NCI-H1417 (cell line): ENCODE measurements at places on chromosomes 11 and 22.
A peak's percentile ranks its signal among the peaks of the same experiment; 100 is the strongest.

DNA sequence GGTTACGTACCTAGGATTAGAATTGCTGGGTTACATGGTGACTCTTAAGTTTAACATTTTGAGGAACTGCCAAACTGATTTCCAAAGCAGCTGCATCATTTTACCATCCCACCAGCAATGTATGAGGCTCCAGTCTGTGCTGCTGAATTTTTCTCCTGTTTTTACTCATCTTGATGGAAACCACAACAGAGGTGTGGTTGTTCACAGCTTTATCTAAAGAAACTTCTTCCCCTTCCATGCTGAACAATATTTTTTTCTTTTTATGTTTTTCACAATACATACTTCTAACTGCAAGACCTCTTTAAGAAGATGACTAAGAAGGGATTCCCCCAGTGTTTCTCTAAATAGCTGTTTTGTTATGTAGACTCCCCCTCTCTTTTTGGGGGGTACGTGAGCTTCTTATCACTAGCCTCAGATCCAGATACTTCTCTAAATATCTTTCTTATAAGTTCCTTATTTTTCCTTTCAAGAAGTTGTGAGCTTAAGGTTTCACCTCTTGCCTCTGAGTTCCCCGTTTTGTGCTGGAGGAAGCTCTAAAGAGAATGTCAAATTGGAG lies 24.0 kb downstream of the TCP11L1 start:
- no peak for DNase-seq

DNA sequence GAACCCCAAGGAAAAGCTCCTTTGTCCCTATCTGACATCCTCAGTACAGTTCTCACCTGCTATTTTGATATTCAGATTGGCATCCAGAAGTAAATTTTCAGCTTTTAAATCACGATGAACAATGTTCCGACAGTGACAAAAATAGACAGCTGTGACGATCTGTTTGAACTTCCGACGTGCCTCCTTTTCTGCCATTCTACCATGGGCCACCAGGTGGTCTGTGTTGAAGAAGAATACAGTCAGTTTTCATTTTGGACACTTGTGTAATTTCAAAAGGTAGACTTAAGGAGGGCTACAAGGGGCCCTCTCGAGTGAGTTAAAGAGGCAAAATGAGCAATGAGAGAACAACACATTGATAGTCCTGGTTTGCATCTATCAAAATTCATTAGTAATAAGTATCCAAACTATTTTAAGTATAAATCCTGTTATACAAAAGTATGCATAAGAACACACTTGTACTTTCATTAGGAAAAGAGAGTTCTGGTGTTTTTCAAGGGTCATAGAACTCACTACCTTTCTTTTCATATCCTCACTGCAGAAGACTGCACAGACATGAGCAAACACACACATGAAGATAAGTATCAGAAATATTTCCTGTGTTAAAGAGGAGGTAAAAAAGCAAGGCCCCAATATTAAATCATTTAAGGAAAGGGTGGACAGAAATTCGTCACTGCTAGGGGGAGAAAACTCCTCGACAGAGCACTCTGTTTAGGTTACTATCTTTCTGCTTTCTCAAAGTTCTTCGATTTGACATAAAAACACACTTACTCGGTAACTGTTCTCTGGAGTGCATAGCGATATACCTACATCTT lies 89.9 kb upstream of the APOA1 start:
- no peak for DNase-seq

DNA sequence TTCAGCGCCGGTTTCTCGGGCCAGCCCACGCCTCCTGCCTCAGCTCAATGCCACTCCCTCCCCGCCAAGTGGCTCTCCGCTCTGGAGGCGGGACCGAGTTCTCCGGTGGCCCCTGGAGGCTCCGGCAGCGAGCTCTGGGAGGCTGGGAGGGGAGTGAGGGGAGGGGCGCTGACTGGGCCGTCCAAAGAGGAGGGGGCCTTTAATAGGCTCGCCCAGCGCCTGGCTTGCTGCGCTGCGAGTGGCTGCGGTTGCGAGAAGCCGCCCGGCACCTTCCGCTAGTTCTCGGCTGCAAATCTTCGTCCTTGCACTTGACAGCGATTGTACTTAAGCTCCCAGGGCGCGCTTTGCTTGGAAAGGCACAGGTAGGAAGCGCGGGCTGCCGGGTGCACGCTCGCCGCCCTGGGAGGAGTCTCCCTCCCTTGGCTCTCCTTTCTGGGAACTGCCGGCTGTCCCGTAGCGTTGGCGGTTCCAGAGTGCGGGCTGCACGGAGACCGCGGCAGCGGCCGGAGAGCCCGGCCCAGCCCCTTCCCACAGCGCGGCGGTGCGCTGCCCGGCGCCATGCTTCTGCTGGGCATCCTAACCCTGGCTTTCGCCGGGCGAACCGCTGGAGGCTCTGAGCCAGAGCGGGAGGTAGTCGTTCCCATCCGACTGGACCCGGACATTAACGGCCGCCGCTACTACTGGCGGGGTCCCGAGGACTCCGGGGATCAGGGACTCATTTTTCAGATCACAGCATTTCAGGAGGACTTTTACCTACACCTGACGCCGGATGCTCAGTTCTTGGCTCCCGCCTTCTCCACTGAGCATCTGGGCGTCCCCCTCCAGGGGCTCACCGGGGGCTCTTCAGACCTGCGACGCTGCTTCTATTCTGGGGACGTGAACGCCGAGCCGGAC lies at the start of gene ADAMTS15:
Gene ADAMTS15, plus strand, starts transcription at position 230 of the 894 bp plus-strand sequence. Its CDS starts 329 bp downstream, at position 559.
- peak; percentile 74 for DNase-seq

DNA sequence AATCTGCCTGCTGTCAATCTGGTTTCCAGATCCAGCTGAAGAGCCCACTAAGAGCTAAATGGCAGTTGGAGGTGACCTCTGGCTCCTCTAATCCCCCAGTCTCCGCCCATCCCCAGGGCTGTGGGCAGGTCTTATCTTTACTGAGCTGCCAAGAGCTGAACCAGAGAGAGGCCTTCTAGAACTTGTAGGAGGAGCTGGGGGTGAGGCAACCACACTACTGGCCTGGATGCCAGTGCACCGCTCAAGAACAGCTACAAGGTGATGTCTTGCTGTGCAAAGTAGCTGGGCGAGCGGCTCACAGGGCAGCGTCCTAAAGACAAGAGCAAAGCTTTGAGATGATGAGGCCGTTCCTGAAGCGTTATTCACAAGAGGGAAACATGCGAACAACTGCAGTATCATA lies 374.6 kb downstream of the CTTN start:
- no peak for DNase-seq

- DNase-seq = no peak
These were observed 109.3 kb downstream of the CTTN start for GRCh38 chr11:70507466-70508230.

- no peak for DNase-seq
These were observed 35.9 kb downstream of the PKNOX2 start for GRCh38 chr11:125200441-125200840.

DNA sequence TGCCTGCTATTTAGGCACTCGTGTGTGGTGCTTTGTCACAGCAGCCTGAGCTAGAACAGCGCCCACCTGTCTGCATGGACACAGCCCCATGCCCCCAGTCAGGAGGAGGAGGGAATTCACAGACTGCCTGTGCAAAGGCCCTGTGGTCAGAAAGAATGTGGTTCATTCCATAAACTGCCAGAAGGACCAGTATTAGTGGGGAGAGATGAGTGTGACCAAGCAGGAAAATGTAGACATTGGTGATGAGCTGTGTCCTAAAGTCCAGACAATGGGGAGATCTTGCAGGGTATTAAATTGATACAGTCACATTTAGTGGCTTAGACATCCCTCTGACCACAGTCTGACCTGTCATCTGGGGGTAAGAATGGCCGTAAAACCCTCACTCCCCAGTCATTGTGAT lies 83.7 kb upstream of the LINC01488 start:
- no peak for DNase-seq

DNA sequence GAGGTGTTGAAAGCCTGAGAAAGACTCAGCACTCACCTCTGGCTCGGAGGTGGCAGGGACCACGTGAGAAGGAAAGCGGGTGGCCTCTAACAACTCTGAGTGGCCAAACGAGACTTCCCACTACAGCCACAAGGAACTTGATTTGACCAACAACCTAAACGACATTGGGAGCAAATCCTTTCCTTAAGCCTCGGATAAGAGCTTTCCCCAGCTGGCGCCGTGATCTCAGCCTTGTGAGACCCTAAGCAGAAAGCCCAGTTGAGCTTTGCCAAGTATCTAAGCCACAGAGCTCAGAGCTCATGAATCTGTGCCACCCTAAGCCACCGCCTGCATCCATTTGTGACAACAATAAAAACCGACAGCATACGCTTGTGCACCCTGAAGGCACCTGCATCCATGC lies 636.0 kb downstream of the TBC1D22A start:
- DNase-seq = no peak

DNA sequence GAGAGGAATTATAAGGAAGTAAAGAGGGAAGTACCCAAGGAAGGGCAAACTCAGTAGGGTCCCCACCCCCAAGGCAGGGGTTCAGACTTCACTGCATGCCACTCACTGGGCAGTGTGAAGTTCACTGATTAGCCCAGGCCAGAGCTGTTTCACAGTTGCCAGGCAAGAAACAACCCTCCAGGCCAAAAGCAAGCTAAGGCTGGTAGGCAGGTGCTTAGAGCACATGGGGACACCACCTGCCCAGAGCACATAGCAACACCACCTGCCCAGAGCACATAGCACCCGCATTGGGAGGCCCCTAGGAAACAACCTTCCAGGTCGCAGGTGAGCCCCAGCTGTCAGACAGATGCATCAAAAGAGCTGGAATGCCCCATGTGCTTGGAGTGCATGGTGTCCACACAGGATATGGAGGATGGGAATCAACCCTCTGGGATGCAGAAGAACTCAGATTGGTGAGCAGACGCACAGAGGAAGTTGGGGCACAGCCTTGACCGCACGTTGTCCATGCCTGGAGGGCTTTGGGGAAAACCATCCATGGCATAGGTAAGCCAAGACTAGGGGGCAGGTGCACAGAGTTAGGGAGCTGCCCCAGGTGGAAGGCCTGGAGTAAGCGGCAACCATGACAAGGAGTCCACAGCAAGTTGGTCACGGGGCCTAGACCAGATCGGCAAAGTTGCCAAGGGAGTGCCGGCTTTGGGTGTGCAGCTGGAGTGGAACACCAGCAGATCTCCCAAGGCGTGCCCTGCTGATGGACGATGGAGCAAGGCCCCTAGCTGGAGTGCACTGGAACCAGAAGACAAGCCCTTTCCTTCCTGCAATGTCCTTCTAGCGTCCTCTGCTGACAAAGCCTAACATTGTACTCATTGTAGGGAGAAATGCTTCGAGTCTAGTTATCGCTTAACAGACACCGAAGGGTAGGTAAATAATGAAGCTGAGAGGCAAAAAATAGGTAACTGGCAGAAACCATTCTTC lies 7.8 kb upstream of the TMEM216 start:
- peak; percentile 75 for DNase-seq

- DNase-seq = no peak
These were observed 97.6 kb upstream of the CLMP start for GRCh38 chr11:123292647-123293046.

DNA sequence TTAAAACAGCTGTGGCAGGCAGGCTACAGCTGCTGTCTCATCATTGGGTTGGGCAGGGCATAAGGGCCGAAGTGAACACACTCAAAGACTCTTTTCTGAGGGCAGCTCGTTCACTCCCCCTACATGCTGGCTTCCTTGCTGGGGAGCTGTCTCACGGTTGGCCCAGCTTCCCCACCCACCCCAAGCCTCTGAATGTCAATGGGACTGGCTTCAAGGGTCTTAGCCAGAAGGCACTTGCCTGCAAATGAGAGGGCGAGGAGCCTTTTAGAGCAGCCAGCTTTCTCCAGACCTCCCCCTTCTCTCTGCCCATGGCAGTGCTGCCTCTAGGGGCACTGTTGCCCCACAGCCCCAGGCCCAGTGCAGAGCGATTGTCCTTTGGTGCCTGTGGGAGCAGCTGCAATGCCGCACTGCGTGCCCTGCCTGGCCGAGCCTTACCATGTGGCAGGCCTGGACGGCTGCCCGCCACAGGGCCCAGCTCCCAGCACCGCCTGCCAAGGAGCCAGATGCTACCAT lies 94.7 kb upstream of the RASSF10 start:
- DNase-seq = no peak

DNA sequence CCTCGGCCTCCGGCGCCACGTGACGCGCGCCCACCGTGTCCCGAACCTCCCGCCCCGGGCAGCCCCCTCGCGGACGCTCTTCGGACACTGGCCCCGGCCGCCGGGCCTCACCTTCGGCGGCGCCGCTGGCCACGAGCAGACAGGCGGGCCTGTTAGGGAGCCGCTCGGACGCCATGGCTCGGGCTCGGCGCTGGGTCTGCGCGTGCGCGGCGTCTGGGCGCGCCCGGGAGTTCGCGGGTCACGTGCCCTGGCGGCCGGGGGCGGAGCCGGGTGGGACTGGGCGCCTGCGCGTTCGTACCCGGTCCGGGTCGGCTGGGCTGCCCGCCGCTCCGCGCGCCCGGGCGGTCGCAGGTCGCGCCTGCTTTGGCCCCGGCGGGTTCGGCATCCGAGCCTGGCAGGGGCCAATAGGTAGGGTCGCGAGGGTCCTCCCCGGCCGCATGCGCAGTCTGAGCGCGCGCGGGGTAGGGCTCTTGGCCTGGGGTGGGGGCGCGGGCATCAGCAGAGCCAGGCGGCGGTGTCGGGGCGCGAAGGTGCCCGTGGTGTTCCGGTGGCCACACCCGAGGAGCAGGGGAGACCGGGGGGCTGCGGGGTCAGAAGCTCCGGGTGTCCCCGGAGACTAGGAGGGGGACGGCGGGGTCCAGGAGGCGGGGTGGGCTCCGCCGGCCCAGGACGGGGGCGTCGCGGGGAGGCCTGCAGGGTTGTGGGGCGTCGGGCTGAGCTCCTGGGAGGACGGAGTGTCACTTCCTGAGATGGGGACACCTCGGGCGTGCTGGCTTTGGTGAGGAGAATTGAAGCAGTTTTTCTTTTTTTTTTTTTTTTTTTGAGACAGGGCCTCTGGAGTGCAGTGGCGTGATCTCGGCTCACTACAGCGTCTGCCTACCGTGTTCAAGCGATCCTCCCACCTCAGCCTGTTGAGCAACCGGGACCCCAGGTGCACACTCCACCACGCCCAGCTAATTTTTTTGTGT lies at the start of gene GATD1:
Gene GATD1, minus strand, starts transcription at position 200 of the 968 bp plus-strand sequence. Its CDS starts 25 bp downstream, at position 175.
- peak; percentile 94 for DNase-seq

DNA sequence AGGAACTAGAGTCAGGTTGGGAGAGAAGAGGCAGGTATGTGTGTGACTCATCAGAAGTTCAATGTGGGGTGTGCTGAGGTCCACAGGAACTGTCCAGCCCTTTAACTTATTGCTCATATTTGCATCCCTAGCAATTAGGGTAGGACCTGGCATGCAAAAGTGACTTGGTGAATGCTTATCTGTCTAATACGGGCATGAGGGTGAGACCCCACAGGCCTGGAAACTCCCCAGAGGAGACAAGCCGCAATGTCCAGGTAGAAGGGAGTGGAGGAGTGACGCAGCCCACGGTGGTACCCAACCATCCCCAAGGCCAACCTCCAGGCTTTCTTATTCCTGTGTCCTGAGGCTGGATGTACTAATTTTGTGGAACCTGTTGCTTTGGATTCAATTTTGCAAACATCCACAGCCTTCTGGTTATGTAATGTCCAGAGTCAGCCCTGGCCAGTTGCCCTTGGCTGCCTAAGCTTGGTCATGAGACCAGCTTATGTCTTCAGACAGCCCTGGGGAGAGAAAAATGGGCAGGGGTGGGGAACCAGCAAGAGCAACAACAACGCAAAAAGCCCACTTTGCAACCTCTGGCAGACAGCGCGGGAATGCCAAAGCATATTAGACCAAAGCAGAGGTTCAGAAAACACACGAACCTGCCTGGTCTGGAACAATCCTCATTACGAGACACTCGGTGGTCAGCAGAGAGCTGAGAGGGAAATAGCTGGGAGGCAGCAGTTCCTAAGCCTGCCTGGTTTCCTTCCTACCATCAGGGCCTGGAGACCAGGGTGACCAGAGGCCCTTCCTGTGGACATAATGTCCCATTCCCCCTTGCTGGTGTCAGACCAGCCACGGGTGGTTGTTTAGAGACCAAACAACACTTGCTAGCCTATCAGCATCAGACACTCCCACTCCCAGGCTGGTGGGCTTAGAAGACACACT lies 49.3 kb downstream of the TIMP3 start:
- DNase-seq = no peak

GRCh38 chr11:58941838-58942237 lies 2.5 kb downstream of the GLYATL1 start:
- no peak for DNase-seq
